IPS DF 19.7 (cell line): ENCODE measurements at places on chromosomes 5 and 9.

DNA sequence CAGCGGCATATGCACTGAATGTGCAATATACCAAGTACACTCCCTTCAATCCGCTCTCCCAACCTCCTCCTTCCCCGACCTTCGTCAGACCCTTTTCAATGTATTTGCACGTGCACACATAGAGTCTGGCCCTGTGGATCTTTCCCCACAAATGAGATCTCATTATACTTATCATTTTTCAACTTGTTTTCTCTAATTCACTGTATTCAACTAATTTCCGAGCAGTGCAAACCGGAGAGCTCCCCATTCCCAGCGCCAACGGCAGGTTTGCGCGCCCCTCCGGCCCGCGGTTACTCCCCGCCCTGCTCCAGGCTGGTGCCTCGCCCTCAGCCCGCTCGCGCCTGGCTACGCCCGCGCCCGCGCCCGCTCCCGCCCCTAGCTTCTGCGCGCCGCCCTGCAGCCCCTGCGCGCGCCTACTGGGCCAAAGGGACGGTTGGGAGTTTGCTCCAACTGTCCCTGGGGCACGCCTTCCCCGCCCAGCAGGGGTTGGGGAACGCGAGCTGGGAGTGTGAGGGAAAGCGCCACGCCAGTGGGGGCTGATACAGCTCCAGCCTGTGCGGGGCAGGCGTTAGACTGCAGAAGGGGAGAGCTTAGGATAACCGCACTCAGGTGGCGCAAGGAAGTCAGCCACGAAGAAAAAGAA is 3.3 kb upstream of the CDC20B start:
- no peak for DNase-seq

DNA sequence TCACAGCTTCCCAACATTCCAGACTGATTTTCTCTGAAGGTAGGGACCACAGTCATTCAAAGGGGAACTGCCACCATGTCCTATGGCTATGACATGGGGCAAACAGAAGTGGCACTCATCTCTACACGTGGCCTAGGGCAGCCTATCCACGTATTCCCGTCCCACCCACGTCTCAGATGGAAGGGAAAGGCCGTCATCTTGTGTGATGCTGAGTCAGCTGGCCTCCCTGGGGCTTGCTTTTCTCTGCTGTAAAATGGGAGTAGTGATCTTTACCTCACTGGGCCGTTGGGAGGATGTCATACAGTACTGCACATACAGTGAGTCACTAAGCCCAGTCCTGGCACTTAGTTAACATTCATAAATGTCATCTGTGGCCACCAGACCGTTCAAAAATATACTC is 72.3 kb downstream of the RAPGEF1 start:
- no peak for DNase-seq

GRCh38 chr9:124350494-124351263 is 64.6 kb downstream of the PSMB7 start:
- no peak for DNase-seq

DNA sequence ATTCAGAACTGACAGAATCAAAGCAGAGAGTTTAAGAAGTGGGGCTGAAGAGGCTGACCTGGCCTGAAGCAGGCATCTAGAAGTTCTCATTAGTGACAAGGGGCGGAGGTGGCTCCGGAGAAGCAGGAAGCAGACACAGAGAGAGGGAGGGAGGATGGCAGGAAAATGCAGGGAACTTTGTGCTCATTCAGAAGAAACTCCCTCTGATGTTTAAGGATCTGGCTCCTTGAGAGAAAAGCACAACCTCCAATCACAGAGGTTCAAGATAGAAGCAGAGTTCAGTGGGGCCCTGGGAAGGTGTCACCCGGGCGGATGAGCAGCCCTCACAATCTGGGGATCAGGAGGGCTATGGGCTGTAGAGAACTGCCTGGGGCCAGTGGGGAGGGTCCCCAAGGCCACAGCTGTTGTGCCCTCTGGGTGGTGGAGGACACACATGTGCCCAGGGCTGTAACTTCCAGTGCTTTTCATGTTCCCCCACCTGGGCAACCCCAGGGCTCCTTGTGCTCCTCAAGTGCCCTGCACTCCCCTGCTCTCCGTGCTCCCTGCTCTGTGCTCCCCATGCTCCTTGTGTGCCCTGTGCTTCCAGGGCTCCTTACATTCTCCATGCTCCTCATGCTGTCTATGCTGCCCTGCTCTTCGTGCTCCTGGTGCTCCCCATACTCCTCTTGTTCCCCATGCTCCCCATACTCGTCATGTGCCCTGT is 51.4 kb downstream of the TRIP13 start:
- no peak for DNase-seq

DNA sequence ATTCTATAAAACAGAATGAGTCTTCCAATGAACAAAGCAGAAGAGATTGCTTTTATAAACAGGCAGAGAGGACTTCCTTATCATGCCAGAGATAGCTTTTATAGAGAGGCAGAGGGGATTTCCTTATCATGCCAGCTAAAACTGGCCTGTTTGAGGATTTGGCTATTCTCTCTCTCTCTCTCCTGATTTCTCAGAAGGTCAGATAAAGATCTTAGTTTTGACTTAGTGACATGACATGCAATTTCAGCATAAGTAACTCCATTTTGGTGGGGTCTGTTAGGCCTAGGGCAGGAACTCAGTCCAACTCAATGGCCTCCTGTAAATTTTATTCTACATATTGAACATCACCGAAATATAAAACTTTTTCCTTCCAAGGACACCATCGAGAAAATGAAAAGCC is 31.5 kb upstream of the DENND4C start:
- no peak for DNase-seq

DNA sequence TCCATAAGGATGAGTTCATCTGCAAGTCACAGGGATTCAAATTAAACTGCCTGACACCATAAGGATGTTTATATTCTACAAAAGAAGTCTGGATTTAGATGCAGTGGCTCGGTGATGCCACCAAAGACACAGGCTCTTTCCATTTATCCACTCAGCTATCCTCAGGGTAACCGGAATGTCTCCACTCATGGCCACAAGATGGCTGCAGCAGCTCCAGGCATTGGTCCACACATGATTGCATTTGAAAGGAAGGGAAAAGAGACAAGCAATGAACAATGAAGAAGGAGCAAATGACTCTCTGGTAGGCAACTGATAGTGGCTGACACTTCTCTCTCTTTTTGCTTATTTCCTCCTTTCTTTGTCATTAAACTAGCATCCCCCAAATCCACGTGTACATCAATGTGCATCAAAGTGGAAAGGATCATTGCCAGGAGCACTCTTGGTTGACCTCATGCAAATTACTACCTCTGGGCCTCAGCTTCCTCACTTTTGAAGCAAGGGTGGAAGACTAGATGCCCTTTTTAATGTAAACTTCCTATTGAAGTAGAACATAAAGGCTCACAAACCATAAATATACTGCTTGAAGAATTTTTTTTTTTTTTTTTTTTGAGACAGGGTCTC is 7.2 kb upstream of the SNX30 start:
- DNase-seq, result no peak
